Nasal cavity respiratory epithelium epithelial cell of viscerocranial mucosa (primary cell): ENCODE measurements at places on chromosomes 1 and 21. TPM values are rescaled to one million over a fixed set of nuclear protein-coding genes. Genes with fewer than 3 reads are reported as not detected.

Gene XCL2
- not detected in 2 replicates for total RNA-seq

Gene PPIAL4G
- not detected in 2 replicates for total RNA-seq

Gene KLHDC9
- 1.1 and 1.4 TPM in 2 replicates for total RNA-seq

Gene C1orf141
- not detected in 2 replicates for total RNA-seq

Gene RNU1-1
- total RNA-seq, result under 0.01 TPM in 2 replicates
